Fibroblast of the conjunctiva (primary cell): ENCODE measurements at places on chromosomes 12 and 14.
A peak's percentile ranks its signal among the peaks of the same experiment; 100 is the strongest.

DNA sequence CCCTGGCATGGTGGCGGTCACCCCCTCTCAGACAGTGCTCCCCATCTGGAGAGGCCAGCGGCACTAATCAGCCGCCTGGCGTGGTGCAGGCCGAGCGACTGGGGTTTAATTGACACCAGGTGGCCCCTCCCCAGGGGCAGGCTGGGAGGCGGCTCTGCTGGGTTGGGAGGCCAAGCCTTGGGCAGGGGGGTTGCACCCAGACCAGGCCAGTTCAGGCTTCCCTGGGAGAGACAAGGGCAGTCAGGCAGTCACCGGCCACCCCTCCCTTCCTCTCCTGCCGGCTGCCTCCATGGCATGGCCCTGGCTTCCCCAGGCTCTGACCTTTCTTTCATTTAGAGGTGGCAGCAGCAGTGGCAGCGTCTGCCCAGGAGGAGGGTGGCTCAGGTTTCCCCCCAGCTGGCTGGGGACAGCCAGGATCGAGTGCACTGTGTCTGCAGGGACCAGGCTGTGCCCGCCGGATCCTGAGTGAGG is 78.1 kb upstream of the NOS1 start:
- no peak for DNase-seq

DNA sequence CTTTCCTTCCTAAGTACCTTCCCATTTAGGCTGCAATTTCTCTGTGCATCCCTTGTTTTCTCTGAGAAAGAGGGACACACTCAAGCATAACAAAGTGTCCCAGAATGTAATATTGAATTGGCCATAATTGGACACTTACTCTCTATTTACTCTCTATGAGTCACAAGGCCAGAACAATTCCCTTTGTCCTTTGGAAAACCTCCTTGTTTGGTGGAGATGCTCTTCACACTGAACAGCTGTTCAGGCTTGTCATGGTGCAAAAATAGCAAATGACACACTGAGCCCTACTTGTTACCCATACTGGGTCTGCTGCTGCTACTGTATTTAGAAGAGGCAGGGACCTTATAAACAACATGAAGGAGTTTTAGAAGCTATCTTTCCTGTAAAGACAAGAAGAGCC is 1590.5 kb upstream of the TMEM132C start:
- DNase-seq = no peak

DNA sequence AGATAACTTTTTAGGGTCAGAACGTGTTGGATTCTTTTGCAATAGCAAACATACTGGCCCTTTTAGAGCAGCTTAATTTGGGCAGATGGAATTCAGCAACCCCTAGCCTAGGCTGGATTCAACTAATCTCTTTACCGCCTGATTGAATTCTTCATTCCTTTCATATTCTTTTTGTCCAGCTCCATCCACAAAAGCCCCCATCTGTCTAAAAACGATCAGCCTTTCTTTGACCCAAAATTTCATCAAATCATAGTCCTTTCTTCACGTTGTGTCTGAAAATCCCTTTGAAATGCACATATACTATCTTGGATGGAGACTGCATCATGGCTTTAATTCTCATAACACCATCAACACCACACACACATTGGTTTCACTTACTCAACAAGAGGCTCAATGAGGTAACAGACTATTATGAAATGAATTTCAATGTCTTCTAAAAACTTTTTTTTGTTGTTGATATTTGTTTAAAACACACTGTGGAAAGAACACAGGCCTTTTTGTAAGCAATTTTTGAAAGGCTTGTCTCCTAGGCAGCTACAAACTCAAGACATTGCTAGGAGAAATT is 128.0 kb upstream of the EEA1 start:
- no peak for DNase-seq

- DNase-seq = no peak
Measured at GRCh38 chr14:77808250-77808649, 8.3 kb downstream of the ADCK1 start.

DNA sequence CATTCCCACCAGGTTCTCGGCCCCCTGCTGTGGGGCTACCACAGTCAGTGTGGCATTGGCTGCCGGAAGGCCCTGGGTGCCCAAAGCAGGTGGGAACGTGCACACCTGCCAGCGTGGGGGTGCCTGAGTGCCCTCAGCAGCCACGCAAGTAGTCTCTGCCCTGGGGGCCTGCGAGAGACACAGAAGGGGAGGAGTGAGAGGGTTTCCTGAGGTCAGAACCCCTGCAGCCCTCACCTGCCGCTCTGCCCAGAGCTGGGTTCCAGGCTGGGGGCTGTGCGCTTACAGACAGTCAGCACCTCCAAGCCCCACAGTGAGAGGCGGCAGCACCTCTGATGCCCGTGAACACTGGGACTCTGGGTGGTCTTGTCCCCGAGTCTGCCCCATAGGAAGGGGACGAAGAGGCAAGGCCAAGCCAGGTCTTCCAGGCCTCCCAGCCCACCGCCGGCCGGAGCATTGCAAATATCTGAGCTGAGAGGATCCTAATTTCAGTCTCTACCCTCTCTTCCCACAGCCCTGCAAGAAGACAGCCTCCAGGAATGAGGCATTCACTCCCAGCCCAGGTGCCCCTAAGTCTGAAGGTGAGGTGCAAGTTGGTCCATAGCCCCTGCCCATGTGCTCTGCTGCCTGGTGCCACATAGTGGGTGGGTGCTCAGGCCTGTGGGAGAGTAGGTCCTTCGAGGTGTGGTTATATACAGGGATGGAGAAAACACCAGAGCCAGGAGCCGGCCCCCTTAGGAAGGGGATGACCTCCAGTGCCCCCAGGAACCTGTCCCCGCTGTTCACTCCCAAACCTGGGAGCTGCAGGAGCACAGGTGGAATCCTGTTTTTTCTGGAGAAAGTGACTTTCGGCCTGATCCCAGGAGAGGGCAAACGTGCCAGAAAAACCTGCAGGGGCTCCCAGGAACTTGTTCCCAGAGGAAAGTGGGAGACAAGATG is 291.1 kb upstream of the RTL1 start:
- no peak for DNase-seq

GRCh38 chr12:63894132-63894531 is 49.6 kb downstream of the SRGAP1 start:
- no peak for DNase-seq

DNA sequence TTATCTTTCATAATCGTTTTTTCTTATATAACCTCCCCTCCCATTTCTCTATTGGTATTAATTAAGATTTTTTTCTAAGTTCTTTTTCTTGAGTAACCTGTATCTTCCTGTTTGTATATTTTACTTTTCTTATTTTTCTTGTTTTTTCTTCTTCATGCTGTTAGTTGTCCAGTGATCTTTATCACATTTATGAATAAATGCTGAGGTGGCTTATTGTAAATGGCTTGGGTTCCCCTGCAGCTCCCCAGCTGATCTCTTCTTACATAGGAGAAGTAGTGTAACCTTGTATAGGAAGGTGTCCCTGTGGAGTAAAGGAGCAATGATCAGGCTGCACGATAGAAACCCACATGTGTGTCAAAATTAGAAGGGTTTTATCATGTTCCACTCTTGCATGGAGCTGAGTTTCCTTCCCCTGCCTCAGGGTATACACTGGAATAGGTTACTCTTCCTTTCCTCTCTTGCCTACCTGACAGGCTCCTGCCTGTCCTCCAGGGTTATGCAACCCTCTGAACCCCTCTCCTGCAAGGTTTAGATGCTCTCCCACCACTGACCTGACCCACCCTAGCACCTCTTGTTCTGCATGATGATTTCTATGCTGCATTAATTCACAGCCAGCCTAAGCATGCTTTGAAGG is 334.8 kb upstream of the RGS6 start:
- DNase-seq = no peak

DNA sequence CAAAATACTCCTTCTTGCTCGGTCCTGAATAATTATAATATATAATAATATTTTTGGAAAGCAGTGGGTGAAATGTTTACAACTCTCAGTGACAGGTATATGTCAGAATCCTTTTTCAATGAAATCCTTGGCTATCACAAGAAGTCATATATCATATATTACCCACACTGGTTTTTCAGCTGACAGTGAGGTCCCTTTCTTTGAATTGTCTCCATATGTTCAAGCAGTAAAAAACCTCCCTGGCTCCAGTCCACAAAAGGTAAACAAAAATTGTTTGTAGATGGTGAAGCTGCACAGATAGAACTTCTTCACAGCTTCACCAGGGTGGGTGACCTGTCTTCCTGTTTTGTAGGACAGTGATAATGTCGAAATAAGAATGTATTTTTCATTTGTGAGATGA is 44.0 kb downstream of the A2ML1 start:
- no peak for DNase-seq

DNA sequence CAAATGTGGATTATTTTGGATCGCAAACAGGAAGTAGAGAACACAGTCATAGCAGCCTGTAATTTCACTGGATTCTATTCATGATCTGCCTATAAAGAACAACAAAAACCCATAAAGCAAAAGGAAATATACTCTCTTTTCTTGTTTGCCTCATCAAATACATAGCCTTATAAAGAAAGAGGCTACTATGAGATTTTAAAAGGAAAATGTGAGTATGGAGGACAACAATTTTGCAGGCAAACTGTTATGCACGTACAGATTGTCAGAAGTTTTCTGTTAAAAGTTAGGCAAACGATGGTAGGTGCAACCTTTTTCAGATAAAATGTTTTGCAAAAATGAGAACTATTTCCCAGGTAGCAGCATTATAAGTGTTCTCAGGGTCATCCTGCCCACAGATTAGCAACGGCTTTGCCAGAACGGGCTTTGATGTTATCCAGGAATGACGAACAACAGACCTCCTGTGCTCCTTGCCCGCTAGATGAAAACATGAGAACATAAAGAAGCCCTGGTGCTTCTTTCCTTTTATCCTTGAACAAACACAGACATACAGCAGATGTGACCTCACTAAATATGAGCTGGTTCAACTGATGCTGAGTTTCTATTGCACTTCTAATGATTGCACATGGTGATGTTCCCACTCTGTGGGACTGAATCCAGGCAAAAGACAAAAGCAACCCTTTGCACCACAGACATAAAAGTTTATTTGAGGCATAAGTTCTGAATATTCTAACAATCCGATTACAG is 88.1 kb downstream of the ITPR2 start:
- DNase-seq = no peak

DNA sequence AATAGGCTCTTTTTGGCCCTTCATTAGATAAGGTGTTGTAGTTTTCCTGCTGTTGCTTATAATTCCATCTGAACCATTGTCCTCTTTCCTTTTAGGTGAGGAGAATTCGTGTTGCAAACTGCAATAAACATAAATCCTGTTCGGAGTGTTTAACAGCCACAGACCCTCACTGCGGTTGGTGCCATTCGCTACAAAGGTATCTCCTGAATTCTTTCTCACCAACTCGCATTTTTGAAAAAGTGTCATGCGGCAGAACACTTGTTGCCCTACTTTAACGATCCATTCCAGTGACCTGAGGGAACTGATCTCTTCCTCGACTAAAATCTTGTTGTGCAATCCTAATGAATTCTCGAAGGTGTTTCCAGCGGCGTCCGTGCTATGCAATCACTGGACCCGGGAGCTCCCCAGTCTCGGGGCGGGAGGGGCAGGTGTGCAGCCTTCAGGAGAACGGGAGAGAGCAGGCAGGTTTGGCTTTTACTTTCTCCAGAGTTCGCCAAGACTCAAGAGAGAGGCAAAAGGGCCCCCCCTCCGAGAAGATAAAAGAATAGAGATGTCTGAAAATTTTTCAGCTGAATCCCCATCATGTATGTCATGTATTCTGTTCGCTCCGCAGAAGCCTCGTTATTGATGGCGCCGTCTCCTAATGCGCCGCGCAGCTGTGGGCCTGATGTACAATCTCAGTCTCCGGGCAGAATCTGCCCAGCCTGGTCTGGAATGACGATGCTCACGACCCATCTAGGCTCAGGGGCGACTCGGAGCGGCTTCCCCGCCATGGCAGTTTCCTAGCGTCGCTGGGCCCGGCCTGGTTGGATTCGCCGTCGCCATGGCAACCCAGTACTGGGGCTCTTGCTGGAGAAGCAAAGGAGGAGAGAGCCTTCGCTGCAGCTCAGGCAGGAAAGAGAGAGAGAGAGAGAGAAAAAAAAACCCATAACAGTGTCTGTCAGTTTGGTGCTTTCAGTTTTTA is 38.2 kb downstream of the PLXNC1 start:
- peak; percentile 36 for DNase-seq

- DNase-seq = no peak
Measured at GRCh38 chr14:64053694-64054669, 201.2 kb downstream of the SYNE2 start.
